ENCODE measurements at places on chromosomes 7 and 10.

DNA sequence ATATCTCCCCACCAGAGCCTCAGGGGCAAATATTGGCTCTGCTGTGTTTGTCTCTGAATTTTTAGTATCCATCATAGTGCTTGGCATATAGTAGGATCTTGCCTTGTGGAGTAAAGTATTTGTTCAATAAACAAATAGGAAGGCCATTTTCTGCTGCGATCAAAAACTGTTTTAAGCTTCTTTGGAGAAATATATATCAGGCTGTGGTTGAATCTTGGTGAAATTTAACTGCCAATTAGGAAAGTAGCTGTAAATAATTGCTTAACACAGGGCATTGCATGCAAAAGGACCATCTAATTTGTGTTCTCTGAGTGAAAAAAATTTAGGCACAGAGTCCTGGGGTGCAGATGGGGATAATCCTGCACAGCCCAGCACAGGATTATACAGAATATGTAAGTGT is 15.1 kb downstream of the VCL start:
- DNase-seq, result no peak

DNA sequence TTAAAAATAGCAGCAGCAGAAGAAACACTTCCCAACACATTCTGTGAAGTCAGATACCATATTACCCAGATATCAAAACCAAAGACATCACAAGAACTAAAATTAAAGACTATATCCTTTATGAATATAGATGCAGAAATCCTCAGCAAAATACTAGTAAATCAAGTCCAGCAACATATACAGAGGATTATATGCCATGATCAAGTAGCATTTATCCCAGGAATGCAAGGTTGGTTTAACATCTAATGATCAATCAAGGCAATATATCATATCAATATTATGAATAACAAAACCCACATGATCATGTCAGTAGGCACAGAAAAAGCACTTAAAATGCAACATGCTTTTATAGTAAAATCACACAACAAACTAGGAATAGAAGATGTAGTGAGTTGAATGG is 88.1 kb downstream of the RPS24 start:
- no peak for DNase-seq

DNA sequence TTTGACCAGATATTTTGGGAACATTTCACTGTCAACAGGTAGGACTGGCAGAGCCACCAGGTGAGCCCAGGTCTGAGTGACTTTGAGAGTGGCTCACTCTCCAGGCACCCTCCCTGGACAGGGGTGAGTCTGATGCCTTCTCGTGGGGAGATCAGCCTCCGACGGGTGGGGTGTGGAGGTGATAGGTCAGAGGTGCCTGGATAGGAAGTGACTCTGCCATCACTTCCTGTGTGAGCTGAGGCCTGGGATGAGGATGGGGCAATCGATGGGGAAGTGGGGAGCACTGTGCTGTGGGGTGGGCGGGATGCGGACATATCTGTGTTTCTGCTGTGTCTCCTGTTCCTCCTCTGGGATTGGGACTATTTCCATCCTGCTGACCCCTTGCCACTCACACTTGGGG is 34.6 kb downstream of the IFT22 start:
- DNase-seq, result no peak

DNA sequence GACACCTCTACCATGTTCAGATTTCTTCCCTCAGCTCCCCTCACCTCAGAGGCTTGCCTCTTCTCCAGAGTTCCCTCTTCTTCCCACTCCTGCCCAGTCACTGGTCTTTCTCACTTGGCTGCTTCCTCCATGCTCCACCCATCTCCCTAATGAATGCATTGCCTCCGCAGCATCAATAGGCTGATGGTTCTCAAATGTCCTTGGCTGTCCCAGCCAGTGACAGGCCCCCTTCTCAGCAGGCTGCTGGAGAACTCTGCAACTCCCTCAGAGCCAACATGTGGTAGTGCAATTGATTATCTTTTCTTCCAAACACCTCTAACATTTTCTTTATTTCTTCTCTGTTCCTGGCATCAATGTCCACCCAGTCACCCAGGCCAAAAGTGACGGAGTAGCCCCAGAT is 218.2 kb downstream of the RELN start:
- no peak for DNase-seq

GRCh38 chr10:43044961-43045621 is 31.8 kb upstream of the RET start:
- no peak for DNase-seq

GRCh38 chr10:77564731-77565589 is 72.6 kb downstream of the KCNMA1 start:
- peak; percentile 42 for DNase-seq

DNA sequence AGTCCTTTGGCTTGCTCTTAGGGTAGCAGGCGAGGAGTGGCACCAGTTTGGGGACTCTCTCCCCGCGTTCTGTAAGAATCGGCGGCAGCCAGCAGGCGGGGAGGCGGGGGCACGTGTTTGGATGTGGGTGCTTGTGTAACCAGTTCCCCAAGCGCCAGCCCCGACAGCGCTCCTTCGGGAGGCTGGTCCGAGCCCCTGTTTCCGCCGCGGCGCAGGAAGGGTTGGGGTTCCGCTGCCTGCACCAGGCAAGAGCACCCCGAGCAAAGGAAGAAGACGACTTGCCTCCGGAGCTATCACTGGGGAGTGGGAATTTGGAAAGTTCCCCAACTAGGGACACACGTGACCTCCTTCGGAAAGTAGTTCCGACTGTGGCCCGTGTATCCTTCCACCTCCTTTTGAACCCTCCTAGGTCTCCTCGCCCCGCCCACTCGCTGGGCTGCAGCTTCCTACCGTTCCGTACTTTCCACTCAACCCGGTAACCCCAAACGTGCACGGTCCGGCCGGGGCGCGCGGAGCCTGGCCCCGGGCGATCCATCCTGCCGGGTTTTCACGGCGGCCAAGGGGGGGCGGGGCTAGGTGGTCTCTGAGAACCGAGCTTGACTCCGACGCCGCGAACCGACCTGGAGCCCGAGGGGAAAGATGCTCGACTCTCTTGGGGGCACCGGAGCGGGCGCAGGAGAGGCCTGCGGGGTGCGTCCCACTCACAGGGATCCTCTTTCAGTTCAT is 1.2 kb downstream of the KLLN start:
- DNase-seq, result peak; percentile 98

GRCh38 chr7:137670222-137671064 is 176.3 kb downstream of the DGKI start:
- peak; percentile 56 for DNase-seq

GRCh38 chr10:69317175-69317604 is 38.9 kb downstream of the HK1 start:
- DNase-seq, result no peak

DNA sequence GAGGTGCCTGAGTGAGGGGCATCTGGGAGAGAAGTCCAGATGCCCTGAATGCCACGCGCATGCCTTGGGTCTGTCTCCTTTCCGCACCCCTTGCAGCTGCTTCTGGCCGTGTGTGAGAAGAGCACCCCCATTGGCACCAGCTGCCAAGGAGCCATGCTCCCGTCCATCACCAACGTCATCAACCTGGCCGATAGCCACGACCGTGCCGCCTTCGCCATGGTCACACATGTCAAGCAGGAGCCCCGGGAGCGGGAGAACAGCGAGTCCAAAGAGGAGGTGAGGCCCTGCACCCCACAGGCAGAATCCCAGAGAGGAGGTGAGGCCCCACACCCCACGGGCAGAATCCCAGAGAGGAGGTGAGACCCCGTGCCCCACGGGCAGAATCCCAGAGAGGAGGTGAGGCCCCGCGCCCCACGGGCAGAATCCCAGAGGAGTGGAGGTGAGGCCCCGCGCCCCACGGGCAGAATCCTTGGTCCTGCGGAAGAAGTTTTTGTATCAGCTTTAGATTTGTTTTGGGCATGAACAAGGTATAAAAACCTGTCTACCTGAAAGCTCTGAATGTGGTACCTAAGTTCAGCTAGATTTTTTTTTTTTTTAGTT is 91.8 kb downstream of the TRRAP start:
- DNase-seq, result no peak

DNA sequence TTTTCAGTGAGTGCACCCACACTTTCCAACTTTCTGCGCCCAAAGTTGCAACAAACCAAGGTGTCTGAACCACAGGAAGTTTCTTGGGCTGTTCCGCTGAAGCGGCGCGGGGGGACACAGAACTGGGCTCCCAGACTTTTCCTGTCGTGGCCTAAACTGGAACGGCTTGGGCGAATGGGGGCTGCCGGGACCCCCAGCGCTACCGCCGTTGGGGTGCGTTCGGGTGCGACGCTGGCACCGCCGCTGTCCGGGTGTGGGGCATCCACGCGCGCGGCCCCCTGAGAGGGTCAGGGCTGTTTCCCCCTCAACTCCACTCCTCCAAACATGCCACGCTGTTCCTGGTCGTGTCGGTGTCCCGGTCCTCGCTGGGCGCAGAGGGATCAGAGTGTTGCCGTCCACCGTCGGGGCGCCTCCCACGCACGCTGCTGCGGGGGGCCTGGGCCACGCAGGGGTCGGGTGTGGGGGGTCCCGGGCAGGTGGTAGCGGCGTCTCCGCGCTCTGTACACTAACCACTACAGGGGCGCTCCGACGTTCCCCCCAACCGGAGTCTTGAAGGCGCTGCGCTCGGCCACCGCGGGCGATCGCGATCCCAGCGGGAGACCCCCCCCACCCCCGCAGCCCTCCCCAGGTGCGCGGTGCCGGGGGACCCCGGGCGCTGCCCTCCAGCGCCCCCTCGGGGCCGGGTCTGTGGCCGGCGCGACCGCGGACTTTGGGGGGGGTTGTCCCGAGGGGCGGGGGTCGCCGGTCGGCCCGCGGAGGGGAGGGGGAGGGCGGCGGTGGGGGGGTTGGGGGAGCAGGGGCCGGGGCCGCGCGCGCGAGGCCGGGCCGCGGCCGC is 2.2 kb upstream of the CUX1 start:
- DNase-seq, result no peak

DNA sequence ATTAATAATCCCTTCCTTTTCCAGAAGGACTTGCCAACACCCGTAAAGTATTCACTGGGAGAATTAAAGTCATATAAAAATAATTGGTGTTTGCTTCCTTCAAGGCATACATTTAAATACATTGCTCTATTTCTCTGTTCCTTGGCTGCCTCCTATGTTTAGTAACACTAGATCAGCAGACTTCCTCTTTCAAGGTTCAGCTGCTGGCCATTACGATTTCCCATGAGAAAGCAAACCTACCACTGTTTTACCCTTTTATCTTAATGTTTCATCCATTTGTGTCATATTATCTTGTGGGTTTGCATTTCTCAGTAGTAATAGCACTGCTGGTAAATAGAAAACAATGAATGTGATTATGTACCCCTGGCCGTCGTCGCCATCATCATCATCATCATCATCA is 313.8 kb upstream of the BMPER start:
- peak; percentile 22 for DNase-seq

DNA sequence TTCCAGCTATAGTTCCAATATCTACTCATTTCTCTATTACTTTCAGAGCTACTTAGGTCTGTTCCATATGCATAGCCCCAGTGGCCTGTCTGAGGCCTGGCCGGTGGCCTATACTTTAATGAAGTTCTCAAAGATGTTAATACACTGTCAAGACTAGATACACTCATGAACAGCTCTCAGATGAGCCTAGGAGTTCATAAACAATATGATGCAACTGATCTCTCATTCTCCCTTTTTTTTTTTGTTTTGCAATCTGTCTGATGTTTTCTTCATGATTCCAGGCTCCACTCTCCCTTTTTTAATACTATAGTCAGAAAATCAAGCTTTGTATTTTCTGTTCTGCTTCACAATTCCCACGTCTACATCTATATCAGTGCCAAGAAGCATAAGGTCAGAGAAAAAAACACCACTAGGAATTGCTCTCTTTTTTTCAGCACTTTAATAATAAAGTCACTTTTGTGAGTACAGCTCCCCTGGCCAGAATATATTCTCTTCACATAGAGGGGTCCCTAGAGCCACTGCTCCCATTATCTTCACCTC is 321.0 kb downstream of the C7orf25 start:
- no peak for DNase-seq

DNA sequence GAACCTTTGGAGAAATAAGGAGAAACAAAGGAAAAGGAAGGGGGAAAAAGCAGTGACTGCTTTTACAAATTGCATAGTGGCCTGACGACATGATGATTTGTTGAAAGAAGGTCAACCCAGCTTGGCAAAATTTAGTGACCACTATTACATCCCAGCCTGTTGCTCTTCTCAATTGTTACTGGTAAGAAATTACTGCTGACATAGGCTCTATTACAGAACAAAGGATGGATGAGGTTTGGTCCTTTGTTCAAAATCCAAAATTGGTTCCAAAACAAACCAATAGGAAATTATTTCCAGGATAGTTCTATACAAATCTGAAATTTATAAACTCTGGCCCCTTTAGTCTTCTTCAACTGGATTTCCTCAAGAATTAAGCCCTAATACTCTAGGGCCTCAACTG is 39.6 kb downstream of the USP54 start:
- no peak for DNase-seq

- no peak for DNase-seq
Observed at GRCh38 chr7:129754406-129754805, 142.9 kb downstream of the NRF1 start.

DNA sequence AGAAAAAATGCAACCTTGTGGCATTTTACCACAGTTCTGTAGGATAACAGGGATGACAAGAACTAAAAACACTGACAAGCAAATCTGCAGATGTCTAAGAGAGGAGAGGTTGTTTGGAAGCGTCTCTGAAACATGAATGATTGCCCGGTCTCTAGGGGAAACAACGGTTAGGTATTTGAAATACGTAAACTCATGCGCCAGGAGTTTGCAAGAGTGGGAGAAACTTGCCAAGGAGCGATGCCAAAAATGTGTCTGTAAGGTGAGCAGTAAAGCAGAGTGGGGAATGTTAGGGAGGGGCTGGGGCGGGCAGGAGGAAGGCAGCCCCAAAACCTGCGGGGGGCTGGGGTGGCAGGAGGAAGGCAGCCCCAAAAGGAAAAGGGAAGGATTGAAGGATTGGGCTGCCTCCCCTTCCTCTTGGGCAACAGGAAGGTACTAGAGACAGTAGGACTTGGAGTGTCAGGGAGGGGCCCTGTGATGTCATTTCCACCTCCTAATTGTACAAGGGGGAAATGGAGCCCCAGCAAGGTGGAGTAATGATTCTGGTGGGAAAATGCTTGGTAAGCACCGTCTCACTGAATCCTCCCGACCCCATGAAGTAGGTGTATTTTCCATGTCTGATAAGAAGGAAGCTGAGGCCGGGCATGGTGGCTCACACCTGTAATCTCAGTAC is 33.2 kb upstream of the PLEKHA1 start:
- no peak for DNase-seq
